Stimulated activated CD4-positive, alpha-beta T cell treated with anti-CD3 and anti-CD28 coated beads, Interleukin-1b, Interleukin-23, amount 100 ng/mL, for 1 hour (primary cell): ENCODE measurements at places on chromosomes 7 and 10.

DNA sequence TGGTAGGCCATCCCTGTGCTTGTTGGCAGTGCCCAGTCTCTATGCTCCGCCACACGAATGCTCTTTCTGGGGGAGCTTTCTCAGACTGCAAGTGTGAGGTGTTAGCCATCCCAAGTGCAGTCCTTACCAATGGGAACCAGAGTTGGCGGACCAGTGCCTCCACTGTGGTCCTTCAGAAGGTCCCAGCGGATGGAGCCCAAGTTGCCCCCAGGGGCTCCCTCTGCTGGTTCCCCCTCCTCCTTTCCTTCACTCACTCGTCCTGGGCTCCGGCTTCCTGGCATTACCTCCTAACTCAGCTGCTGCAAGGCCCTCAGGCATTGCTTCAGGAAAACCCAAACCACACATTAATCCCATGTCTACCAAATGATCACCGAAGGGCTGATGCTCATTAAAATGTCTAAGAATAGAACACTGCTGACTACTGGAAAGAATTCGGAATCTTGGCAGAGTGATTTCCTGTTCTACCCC is 139.8 kb downstream of the CUBN start:
- no peak for DNase-seq

DNA sequence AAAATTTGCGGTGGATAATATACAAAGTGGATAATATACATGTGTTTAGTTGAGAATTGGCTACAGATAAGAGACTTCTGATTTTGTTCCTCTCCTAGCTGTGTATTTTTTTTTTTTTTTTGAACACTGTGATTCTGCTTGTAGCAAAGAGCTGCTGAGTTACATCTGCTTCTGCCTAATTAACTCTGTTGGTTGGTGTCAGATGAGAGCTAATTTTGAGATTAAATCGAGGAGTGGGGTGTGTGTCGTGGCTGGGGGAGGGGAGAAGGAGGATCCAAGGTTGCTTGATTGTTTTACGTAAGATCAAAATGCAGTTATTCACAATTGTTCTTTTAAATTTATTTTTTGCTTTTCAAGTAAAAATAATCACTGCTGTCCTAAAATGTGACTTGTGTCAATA is 11.3 kb downstream of the KAT6B start:
- no peak for DNase-seq

- DNase-seq, result no peak
Measured at GRCh38 chr7:48426966-48427555, 255.8 kb downstream of the ABCA13 start.

DNA sequence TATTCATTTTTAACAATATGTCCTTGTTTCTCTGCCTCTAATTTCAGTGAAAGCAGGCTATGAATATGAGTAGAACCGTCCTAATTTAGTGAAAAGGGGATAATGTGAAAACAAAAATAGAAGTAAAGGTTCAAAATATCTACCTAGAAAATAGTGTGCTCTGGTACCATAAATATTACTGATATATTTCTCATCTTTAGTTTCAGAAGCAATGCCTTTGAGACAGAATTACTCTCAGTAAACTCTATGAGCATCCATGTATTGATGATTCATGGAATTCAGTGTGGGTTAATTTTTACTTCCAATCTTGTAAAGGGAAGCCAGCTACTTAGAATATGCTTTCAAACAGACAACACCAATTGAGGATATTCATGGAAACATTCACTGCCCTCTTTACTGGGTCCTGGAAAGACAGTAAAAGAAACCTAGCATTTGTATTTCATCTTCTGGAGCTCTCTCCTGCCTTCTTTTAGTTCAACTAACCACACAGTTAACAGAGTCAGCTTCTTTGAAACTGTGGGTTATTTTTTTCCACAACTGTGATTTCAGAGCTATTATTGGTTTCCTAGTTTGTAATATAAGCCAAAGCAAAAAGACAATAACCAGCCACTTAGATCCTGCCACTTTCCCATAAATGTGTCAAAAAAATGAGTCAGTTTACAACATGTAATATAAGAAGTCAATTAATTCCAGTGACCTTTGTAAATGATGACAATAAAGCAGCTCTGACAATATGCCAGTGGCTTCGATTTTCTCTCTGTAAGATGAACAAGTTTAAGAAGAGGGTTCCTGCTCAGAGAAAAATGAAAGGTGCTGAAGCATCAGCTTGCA is 1.7 kb downstream of the LRRN3 start:
- no peak for DNase-seq

- no peak for DNase-seq
Measured at GRCh38 chr7:48899932-48900331, 24.4 kb upstream of the CDC14C start.

- no peak for DNase-seq
Measured at GRCh38 chr10:23171232-23171876, 20.8 kb upstream of the PTF1A start.

DNA sequence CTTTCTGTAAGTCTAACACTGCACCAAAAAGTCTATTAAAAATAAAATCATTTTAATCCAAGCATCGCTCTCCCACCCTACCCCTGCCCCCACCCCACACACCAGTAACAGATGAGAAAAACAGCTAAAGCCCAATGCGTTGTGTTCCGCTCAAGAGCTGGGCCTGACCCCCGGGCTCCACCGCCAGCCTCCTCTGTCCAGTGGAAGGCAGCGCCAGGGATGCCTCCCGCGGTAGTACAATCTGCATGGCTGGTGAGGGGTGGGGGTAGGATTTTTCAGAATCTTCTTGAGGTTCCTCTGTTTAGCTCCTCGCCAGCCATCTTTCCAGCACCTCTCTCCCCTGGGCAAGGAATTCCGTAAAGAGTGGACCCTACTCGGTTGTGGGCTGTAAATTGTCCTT is 12.1 kb downstream of the THSD7A start:
- DNase-seq, result no peak

DNA sequence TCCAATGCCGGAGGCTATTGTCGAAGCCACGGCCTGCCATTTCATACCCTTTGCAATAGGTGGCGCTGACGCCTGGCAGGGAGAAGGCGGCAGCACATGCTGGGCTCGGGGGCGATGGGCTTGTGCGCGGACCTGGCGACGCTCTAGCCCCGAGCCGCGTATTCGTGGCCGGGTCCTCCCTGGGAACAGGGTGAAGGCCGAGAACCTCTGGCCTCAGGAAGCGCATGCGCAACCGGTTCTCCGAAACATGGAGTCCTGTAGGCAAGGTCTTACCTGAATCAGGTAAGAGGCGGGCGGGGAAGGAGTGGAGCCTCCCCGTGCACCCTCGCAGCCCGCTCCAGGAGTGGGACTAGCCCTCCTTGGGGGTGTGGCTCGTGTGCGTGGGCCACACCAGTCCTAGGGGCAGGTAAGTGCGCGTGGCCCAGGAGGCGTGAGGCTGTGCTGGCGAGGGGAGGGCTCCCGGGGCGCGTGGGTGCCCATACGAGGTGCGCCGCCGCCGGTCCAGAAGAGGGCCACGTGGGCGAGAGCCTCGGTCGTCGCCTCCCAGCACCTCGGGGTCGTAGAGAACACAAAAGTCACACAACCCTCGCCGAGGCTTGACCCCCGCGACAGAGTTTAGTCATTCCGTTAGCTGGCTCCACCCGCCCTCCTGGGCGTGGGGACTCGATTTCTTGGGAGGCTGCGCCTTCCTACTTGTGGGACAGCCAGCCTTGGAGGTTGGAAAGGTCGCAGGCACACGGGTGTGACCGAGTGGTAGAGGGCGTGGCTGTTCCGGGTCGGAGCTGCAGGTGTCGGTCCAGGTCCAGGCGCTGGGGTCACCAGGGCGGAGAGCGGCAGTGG is 5.6 kb upstream of the MEST start:
- DNase-seq, result peak; percentile 24

DNA sequence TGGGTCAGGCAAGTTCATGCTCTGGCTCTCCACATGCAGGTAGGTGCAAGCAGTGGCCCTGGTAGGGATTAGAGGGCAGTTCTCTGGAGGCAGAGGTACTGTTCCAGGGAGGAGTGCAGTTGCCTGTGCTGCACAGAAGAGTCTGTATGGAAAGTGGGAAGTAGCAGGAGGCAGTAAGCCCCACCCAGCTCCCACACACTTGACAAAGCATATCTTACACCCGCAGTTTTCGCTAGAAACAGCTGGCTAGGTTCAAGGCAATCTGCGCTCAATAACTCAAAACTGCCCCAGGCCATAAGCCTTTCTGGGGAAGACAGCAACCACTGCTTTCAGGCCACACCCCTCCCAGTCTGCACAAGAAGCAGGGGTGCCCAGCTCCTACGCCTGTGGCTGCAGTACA is 33.1 kb upstream of the ARMC3 start:
- DNase-seq, result no peak

- no peak for DNase-seq
Measured at GRCh38 chr7:104098890-104099289, 108.9 kb downstream of the ORC5 start.

DNA sequence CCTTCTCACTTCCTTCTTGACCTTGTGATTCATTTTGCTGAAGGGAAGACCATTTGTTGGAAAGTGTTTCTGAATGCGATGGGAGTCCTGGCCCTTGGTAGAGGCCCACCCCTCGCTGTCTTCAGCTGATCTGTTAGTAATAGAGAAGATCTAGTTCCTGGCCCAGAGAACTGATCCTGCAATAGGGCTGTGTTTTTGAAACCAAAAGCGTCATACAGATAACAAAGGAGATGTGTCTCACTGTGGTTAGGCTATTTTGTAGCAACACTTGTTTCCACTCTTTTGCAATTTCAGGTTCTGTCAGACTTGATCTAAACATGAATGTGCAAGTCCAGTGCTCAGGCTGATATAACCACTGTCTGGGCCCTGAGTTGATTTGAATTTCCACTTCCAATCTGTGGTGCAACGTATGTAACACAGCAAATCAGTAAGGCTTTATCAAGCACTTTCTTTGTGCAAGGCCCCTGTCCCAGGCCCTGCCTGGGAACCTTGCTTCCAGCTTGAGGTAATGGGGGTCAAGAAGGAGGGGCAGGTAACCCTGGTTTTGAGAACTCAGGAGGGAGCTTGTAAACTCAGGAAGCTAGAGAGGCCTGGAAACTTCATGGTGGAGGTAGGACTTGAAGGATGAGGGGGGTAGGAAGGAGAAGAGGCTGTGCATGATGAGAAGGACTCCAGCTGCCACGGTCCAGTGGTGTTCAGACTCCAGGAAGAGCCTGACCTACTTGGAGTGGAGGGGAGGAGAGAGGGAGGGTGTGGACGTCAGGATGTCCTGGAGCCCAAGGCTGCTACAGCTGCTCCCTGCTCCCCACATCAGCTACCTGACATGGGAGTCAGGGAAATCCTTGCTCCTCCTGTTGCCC is 42.2 kb upstream of the SRGN start:
- DNase-seq, result no peak

- DNase-seq, result no peak
Measured at GRCh38 chr10:5589011-5589660, 64.4 kb downstream of the CALML3 start.

DNA sequence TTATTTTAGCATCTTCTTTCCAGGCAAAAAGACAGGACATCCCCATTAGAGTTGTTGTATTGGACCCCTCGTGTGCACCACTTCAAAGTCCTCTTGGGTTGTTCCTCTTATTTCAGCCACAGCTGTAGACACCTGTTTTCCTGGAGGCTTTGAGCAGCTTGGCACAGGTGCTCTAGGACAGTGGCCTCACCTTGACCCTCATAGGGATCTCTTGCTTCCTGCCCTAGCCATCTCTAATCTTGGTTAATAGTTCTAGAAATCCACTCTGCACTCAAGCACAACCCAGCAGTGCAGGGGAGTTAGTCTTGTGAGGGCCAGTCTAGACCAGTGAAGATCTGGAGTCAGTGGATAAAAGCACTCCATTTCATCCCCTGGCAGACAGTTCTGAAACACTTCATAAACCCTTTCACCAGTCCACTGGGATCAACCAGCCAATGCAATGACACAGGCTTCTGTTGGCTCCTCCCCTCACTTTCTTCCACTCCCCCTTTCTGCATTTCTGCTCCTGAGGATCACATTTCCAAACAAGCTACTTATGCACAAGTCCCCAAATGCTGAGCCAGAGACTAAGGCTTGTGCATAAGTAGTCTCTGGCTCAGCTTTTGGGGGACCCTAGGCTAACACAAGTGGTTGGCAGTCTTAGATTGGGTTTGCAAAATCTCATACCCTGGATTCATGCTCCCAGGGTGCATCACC is 131.5 kb upstream of the LAMB4 start:
- DNase-seq, result no peak

DNA sequence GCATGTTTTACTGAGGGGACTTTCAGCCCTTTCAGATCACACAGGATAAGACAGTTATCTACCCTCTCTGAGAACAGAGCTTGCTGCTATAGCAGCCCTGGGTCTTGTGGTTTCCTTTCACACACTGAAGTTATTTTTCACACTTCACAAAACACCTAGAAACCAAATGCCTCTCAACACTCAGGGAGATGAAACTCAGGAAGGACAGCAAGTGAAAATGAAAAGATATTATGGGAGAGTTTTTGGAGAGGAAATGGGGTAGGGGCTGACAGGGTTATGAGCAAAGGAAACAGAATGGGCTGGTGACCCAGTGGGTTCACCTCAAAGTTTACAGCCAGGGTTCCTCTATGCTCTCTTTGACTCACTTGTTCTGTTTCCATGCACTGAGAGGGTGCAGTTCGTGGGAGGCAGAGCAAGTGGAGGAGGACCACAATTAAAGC is 17.0 kb upstream of the GIMAP2 start:
- DNase-seq, result peak; percentile 37

GRCh38 chr10:100192350-100192749 is 6.5 kb upstream of the ERLIN1 start:
- DNase-seq, result no peak

DNA sequence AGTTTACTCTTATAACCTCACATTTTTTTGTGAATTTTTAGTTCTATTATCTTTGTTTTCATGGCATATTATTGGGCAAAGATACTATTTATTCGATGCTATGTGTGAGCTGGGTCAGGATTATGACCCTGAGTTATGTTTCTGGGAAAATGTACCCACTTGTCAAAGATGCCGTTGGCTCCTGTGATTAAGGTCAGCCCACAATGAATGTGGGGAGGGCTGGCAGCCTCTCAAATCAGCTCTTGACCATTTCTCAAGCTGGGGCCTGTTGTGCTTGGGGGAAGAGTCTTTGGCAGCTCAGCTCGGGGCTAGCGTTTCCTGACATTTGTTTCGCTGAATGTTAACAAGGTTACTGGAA is 97.5 kb downstream of the TCF7L2 start:
- no peak for DNase-seq

DNA sequence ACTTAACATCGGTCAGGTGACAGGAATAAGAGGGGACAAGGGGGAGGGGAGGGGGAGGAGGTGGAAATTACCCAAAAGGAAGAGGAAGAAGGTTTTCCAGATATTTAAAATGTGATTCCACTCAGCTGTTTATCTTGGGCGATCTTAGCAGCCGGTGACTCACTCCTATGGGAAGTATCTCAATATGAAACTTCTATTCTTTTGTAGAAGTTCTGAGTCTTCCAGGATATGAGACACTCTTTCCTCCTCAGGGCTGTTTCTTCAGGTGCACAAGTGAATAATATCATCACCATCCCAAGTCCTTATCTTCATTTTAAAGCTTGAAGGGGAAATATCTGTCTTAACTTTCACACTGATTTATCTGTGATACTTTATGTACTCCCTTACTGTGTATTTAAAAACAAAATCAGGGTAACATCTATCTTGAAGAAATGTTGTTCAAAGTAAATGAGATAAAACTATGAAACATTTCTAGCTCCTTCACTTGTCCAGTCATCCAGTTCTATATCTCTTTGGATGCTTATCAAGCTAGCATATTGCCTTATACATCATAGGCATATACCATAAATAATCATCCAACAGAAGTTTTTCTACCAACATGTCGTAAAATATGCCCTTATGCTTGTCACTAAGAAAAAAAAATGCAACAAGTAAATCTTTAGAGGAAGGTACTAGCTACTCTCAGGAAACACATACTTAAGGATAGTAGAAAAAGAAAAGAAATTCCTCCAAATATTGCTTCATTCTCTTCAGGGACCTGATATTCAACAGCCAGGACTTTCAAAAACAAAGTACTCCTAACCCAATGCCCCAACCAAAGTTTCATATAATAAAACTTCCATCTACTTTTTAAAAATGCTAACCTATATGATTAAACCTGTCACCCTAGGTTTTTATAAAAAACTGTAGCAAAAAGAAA is 13.7 kb downstream of the DOCK4 start:
- DNase-seq, result no peak
